ENCODE measurements at places on chromosomes 2 and 18.

DNA sequence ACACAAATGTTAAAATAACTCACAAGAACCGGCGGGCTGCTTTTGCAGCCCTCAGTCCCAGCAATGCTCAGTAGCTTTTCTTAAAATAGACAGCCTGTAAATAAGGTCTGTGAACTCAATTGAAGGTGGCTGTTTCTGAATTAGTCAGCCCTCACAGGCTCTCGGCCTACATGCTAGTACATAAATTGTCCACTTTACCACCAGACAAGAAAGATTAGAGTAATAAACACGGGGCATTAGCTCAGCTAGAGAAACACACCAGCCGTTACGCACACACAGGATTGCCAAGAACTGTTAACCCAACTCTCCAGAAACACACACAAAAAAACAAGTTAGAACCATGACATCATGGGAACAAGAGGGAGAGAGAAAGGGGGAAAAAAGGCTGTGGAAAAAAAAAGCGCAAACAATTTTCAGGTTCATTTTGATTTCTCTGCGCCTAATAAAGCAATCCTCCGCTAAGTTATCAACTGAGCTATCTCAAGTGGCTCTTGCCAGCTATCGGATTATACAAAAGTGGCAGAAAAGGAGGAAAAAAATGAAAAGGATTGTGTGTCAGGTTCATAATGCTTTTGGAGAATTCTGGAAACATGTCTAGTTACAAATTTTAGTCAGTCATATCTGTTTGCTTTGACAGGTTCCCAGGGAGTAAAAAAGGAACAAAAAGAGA, 89.1 kb downstream of the ZEB2 start:
- no peak for DNase-seq

DNA sequence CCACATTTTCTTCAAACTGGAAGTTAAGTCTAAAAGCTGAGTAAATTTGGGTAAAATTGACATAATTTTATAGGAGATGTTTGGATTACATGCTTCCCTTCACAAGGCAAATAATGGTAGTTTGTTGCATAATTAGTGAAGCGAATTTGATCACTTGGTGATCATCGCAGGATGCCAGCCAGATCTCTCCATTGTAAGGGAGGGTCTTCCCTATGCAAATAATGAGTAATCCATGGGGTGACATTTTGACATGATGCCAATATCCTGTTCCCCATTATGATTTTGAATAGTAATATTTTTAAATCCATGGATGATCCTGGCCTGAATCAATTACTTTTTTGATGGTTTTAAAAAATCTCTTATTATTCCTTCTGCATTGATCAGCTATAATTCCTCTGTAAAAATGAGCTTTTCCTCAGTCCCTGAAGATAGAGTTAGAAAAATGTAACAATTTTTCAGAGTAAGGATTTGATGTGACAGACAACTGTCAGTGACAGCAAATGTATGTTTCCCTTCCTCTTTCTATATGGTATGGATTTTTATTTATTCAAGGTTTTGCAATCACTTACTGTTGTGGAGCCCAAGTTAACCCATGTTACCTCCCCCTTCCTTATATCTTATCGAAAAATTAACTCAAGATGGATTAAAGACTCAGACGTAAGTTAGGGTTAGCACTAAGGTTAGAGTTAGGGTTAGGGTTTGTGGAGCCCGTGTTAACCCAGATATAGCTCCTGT, 21.4 kb downstream of the CCL20 start:
- DNase-seq = no peak

DNA sequence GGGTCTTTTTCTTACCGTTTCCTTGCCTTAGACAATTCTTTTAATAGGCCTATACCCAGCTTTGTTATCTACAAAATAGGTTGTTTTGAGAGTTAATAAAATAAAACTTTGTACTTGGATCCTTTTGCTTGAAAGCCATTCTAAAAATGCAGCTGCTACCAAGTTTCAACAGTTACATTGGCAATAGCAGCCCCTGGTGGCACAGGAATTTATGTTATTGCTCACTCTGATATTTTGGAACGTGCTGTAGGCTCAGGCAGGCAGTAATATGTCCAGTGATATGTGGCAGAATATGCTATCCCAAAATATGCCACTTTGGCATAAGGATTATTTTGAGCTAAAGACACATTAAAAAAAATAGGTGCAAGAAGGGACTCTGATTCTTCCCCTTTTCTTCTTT, 6.7 kb upstream of the COMMD1 start:
- no peak for DNase-seq

DNA sequence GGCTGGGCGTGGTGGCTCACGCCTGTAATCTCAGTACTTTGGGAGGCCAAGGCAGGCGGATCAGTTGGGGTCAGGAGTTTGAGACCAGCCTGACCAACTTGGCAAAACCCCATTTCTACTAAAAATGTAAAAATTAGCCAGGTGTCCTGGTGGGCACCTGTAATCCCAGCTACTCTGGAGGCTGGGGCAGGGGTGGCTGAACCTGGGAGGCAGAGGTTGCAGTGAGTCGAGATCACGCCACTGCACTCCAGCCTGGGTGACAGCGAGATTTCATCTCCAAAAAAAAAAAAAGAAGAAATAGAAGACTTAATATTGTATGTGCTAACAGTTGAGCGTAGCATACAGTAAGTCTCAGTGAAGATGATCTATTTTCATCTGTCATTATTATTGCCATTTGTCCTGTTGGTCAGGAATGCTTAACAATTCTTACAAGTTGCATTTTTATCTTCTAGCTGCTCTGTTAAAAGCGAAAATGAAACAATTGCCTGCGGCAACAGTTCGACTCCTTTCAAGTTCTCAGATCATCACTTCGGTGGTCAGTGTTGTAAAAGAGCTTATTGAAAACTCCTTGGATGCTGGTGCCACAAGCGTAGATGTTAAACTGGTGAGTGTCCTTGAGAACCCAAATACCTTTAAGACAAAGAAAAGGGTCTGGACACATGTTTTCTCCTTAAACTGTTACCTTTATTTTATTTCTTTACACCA, 7.2 kb downstream of the PMS1 start:
- DNase-seq = no peak

DNA sequence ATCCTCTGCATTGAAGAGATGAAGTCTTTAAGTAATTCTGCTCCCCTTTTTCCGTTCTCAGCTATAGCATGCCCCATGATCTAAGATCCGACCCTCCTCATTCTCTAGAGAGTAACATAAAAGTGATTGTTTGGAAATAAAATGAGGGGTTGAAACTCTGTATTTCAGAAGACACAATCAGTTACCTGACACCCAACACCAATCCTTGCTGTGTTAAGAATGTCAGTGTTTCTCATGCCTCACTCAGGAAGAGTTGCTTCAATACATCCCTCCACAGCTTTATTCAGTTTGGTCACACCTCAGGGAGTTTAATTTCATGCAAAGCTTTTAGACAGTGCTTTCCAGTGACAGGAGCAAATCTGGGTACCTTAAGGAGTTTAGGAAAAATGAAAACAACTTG, 49.9 kb upstream of the RBBP8 start:
- no peak for DNase-seq

DNA sequence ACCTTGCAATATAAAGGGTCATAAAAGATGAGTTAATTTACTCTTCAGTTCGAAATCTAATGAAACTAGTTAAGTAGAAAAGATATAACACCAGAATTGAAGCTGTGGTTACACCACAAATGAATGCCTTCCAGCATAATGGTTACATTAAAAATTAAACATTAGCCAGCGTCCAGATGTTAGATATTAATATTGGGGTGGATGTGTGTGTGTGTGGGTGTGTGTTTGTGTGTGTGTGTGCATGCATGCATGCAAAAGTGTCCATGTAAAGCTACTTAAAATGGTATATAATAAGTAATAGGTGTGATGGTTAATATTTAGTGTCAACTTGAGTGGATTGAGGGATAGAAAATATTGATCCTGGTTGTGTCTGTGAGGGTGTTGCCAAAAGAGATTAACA, 170.4 kb upstream of the FN1 start:
- no peak for DNase-seq

DNA sequence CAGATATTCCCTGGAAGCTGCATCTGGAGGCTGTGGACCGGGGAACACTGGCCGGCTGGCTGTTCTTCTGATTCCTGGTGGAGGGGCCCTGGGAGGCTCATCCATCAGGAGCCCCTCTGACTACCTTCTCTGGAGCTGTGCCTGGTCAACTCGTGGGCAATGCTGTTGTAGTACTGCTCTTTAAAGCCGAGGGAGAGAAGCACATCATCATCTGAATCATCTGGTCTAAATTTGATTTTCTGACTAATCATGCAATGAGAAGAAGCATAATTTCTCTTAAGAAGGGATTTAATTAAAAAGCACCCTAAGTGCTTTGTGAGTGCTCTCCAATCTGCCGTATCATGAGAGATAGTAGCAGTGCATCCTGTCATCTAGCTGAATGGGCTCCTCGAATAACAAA, 229.5 kb downstream of the FHOD3 start:
- DNase-seq = no peak

- DNase-seq = no peak
Observed at GRCh38 chr2:215493376-215493775, 57.5 kb upstream of the FN1 start.

DNA sequence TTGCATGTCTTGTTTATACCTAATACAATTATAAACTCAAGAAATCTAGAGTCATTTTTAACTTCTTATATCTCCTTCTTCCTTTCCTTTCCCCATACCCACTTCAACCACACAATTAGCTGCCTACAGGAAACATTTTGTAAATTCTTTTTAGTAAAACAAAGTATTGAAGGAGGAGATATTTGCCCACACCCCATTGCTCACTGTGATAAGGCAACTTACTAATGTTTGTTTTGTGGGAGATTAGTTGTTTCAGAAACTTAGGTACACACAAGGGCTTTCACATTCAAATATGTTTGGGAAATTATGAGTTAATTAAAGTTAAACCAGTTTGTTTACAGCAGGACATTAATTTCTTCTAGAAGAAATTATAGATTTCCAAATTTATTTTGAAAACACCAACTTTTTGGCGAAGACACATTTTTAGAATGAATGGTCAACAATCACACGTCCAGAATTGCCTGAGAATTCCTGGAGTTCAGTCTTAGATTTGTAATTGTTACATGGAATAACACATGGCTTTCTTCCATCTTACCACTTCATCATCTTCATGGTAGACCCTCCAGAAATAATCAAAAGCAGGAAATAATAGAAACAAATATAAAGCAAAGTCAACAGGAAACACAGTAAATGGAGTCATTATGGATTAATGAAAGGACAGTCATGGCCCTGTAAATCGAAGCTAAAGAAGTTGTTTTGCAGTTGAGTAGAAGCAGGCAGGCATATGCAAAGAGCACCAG, 62.5 kb upstream of the RAB27B start:
- no peak for DNase-seq

- no peak for DNase-seq
Observed at GRCh38 chr2:144240656-144241339, 279.1 kb downstream of the ZEB2 start.

DNA sequence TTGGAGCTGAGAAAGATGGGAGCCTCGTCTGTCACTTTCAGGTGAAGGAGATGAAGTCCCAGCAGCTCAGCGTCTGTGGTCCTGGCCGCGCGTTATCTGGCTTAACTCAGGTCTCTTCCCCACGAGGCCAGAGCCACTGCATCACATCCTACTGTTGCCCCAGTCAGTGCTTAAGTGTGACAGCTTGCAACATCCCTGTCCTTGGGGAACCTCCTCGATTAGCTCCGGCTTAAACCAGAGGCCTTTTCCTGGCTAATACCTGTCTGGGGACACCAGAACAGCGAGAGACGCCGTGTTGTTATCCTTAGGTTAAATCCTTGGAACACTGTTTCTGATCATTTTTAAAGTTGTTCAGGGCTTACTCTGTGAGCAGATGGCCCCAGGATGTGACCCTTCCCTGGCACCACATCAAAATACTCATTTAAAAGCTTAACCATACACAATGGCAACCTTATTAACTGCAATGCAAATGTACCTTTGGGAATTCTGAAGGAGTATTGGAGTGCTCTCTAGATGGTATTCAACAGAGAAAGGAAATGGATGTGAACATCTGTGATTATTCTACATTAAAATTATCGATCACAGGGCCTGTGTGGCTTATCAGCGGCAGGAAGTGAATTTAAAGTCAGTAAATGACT, 61.2 kb upstream of the SPP2 start:
- no peak for DNase-seq

GRCh38 chr2:159938395-159938794, 124.0 kb downstream of the PLA2R1 start:
- DNase-seq = no peak

GRCh38 chr2:127195140-127196074, 24.7 kb downstream of the CYP27C1 start:
- no peak for DNase-seq
